MCF 10A (cell line): ENCODE measurements at places on chromosomes 5 and 9. TPM values are rescaled to one million over a fixed set of nuclear protein-coding genes. Genes with fewer than 3 reads are reported as not detected.

GRCh38 chr5:35741126-35741716 lies 115.5 kb upstream of the IL7R start:
- DNase-seq = peak; percentile 46

DNA sequence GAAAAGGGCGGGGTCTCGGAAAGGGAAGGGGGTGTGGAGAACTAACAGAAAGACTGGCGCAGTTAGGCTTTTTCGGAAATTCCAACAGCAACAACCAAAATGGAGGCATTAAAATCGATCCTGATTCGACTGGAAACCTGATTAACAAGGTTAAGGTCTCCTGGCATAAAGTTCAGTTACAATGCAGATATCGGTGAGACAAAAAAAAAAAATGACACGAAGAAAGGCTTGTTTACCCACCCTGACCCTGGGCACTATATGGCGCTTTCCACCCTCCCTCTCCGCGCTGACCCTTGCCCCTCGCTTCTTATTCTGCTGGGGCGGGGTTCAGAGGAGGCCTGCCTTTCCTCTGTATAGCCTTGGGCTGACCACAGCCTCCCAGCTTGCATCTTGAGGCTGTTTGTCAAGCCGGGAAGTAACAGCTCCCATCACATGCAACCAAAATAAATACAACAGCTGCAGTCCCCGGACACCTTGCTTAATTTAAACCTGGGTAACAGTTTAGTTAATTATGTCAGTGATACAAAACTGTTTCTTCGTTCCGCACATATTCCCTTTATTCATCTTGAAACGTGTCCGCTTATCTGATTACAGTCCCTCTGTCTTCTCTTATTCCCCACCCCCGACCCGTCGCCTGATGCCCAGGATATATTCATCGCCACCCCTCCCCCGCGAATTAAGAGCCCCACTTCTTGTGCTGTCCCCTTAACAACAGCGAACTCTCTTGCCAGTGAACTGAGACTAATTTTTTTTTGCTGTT lies 795 bp upstream of the PJA2 start:
- DNase-seq = peak; percentile 81

DNA sequence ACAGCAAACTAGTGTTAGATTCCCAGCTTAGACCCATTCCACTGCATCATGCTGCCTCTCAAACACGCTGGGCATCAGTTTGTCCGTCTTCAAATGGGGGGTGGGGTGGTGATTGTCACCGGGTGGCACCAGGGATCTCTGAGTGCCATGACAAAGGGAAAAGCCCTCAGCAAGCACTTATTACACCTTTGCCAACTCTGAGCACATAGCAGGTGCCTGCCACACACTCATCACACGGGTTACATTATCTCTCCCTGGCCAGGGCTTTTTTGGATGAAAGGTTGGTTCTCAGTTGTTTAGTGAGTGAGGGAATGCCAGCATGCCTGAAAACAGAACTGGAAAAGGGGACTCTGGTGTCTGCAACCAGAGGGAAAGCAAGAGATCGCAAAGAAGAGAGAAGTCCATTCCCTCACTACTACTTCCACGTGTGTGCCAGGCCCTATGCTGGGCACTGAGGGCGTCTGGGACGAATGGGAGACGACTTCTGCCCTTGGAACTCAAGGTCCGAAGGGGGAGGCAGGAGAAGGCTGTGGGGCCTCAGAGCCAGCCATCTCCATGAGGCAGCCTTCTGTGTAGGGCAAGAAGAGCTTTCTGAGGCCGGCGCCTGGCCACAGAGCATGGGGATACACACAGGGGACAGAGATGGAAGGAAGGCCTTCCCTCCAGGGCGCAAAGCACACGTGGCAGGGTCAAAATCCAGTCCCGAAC lies 48.9 kb downstream of the PAX5 start:
- no peak for DNase-seq

GRCh38 chr9:134855231-134855899 lies 25.2 kb upstream of the FCN2 start:
- DNase-seq = no peak

- DNase-seq = peak; percentile 50
Measured at GRCh38 chr5:126370796-126371718, 52.2 kb upstream of the GRAMD2B start.

MTX3 gene
- 23.9 and 28.2 TPM in 2 replicates for total RNA-seq

TAS2R1 gene
- not detected in 2 replicates for total RNA-seq
